ENCODE measurements at places on chromosomes 11 and 22.
A peak's percentile ranks its signal among the peaks of the same experiment; 100 is the strongest.

GRCh38 chr11:15541079-15541478 is 426.4 kb downstream of the INSC start:
- DNase-seq = no peak

GRCh38 chr11:57249384-57250319 is 12.6 kb upstream of the APLNR start:
- DNase-seq = peak; percentile 61

- no peak for DNase-seq
These were observed 612.0 kb upstream of the KIRREL3 start for GRCh38 chr11:127612607-127613006.

GRCh38 chr11:68766786-68767185 is 15.5 kb upstream of the TESMIN start:
- no peak for DNase-seq

- no peak for DNase-seq
These were observed 5.2 kb upstream of the MB start for GRCh38 chr22:35622191-35622913.

- DNase-seq = no peak
These were observed 21.3 kb upstream of the JAM3 start for GRCh38 chr11:134047586-134047999.

- no peak for DNase-seq
These were observed 9.1 kb downstream of the SELENOO start for GRCh38 chr22:50209893-50210292.

- DNase-seq = no peak
These were observed 57.1 kb upstream of the TCF20 start for GRCh38 chr22:42327462-42328129.

DNA sequence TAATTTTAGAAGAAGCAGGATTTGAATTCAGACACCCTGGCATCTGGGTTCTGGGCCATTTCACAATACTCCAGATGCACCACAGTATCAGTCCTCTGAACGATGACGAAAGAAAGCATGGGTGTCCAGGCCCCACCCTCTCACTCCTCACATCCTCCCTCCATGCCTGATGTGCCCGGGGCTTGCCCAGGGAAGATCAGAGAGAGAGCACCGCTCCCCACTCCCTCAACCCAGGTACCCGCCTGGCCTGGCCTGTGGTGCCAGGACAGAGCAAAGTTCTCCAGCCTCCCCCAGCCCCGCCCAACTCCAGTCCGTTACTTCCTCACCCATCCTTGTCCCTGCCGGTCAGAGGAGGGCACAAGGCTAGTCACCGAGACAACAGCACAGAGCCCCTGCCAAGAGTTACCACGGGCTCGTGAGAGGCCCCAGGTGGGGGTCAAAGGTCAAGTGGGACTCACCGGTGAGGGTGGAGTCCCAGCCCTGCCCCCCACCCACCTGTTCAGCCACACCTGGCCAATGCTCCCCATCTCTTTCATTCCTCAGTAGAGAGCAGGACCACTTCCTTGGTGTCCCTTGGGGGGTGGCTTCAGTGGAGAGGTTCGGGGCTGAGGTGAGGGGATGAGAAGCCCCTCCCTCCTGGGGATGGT is 8.1 kb downstream of the BCL9L start:
- DNase-seq = no peak

- peak; percentile 20 for DNase-seq
These were observed 33.0 kb upstream of the P2RY2 start for GRCh38 chr11:73184953-73185671.

GRCh38 chr22:31106001-31106571 is 1.3 kb downstream of the SELENOM start:
- DNase-seq = no peak

- no peak for DNase-seq
These were observed 8.2 kb downstream of the PNPLA3 start for GRCh38 chr22:43931771-43932170.
